ENCODE measurements at places on chromosomes 2 and 18.

DNA sequence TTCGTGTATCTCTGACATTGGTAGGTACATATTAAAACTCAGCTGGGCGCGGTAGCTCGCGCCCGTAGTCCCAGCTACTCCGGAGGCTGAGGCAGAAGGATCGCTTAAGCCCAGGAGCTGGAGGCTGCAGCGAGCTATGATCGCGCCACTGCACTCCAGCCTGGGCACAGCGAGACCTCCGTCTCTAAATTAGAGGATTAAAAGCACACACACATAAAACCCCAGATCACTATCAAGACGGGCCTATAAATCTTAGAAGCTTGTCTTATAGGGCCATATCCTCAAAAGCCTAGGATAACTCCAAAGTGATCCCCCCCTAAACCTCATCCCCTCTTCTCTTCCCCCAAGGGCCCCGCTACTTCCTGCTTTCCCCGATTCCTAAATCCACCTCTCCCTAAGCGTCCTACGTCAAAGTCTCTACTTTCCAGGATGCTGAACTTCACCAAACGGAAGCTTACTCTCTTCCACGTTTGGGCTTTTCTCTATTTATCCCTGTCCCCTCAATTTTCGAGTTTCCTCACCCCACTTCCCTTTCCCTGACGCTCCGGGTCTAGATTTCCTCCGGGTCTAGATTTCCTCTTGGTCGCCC, 707 bp downstream of the KRCC1 start:
- no peak for DNase-seq

GRCh38 chr2:197547163-197547900, 31.5 kb downstream of the MOB4 start:
- DNase-seq, result no peak

GRCh38 chr2:69090820-69091219, 77.8 kb downstream of the ANTXR1 start:
- no peak for DNase-seq

- no peak for DNase-seq
These were observed 114.7 kb downstream of the FAM210A start for GRCh38 chr18:13611601-13612195.

GRCh38 chr2:38934742-38935141, 45.1 kb downstream of the ARHGEF33 start:
- no peak for DNase-seq

DNA sequence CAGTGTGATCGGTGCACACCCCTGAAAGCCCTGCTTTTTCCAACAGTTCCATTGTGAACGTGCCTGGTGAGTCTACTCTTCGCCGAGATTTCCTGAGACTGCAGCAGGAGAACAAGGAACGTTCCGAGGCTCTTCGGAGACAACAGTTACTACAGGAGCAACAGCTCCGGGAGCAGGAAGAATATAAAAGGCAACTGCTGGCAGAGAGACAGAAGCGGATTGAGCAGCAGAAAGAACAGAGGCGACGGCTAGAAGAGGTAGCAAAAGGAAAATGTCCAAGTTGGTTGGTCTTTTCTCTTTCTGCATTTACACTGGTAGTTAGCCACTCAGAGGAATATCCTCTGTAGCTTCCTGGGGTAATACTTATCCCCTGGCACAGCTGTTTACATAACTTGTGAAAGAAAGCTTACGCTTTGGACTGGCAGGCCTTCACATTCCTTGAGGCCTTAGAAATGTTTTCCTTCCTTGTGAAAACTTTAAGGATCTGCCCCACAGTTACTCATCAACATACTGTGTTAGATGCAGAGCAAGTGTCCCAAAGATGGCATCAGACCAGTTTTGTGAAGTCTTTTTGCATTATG, 146.6 kb downstream of the MAP4K4 start:
- DNase-seq, result peak; percentile 60

- DNase-seq, result no peak
These were observed 46.6 kb downstream of the HDAC4 start for GRCh38 chr2:239354132-239354790.

DNA sequence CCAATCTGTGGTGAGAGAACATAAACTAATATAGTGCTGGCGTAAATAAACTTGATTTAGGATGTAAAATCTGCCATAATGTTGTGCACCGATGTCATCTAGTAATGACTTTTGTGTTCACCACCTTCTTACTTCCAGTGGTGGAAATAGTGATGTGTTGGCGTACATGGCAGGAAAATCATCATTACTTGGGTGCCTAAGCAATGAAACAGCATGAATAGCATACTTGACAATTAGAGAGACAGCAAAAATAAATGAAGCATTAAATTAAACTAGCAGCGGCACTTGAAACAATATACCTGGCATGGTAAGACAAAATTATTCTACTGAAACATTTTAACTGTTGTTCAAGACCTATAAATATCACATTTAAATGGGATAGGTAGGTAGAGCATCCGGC, 73.2 kb upstream of the DSC1 start:
- DNase-seq, result no peak

DNA sequence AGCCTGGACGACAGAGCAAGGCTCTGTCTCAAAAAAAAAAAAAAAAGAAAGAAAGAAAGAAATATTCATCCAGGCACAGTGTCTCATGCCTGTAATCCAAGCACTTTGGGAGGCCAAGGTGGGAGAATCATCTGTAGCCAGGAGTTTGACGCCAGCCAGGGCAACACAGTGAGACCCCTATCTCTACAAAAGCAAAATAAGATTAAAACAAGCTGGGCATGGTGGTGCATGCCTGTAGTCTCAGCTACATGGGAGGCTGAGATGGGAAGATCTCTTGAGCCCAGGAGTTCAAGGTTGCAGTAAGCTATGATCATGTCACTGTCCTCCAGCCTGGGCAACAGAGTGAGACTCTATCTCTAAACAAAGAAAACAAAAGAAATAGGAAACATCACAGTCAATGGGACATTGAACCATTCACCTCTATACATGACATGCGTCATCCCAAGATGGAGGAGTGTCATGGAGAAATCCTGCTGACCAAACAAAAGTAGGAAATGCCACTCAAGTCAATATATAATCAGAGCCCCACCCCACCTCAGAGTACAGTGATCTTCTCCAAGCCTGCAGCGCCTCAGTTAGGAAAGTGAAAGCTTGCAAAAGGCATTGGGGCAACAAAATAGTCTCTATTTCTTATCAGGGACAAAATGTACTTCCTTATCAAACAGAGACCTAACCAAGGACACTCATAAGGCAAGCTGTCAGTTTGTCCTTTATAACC, 9.8 kb downstream of the FEV start:
- DNase-seq, result no peak

GRCh38 chr2:77191665-77192064, 330.5 kb downstream of the LRRTM4 start:
- no peak for DNase-seq

GRCh38 chr2:233353769-233354499, at the start of gene DGKD:
Gene DGKD, plus strand, starts transcription at chr2:233354494. Its CDS starts 25 bp downstream, at chr2:233354519.
- DNase-seq, result no peak

GRCh38 chr2:172662099-172662498, 73.5 kb upstream of the RAPGEF4 start:
- no peak for DNase-seq

DNA sequence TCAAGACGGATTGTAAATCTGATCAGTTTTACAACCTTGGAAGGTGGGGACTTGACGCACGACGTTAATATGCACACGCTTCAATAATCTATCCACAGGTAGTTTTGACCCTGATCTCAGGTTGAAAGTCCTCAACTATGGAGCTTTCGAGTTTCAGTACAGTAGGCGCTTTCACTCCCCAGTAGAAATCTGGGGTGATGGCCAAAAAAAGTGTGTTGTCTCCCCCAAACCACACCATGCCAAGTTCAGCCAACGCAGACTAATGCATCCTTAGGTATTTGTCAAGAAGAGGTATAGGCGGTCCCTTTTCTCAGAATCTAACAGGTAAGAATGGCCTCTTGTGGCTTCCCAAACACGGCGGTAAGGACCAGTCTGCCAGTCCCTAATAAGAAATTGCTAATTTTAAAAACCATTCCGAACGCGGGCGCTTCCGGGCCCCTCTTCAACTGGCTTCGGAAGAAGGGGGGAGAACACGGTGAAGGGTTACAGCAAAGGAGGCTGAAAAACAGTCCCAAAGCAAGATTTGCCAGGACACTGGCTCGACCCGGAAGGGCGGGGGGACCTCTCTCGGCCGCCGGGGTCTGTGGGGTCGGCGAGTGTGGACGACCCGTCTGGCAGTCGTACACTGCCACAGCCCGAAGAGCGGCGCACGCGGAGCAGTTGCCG, 659 bp downstream of the FAM210A start:
- no peak for DNase-seq

DNA sequence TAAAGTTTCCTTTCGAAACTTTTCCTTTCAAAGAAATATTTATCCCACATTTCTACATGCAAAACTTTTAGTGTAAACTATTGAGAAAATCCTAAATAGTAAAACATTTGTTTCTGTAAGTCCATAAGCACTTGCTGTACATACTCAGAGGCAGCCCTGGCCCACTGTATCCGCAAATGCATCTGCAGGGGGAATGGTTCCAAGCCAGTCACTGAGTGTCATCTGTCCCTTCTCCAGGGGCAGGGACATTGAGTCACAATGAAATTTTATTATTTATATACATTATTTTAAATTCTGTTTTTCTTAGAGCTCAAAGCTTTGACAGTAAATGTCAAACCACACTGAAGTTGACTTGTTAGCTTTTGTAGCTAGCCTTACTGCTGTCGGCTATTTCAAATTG, 367.2 kb downstream of the MTX2 start:
- DNase-seq, result no peak

DNA sequence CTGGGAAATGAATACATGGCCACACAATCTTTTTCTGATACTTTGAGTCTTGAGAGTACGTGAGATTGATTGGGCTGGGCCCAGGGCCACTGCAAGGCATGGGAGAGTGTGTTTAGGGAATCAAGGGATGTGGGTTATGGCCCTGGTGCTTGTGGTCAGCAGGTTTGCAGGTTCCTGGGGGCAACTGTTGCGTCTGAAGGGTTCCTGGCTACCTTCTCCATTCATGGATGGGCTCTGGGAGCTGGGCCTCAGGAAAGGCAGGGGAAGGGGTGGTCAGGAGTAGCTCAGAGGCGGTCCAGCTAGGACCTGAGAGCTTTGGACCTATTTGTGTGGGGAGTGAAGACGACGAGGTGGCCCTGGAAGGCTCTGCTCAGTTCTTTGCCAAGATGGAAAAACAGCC, 8.4 kb upstream of the ZAP70 start:
- no peak for DNase-seq

Measured in brain pericyte (primary cell).